ENCODE measurements at places on chromosomes 4 and X.
A peak's percentile ranks its signal among the peaks of the same experiment; 100 is the strongest.

GRCh38 chr4:40933272-40934053 is 183.7 kb downstream of the NSUN7 start:
- no peak for DNase-seq

DNA sequence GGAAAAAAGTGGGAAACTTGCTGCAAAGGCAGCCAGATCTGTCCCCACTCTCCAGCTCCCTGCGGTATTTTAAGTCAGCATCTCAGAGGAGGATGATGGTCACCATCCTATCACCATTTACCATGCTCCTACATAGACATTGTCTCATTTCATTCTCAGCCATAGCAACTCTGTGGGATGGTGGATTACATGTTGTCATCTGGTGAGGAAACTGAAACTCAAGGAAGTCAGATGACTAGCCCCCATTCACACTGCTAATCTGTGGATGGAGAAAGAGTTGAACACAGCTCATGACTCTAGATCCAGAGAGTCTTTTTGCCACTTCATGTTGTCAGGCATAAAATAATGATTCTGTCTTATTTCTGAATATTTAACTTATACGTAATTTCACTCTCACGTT is 323.5 kb downstream of the PTTG2 start:
- DNase-seq, result no peak

GRCh38 chr4:151541389-151542071 is 132.6 kb downstream of the FHIP1A start:
- no peak for DNase-seq

DNA sequence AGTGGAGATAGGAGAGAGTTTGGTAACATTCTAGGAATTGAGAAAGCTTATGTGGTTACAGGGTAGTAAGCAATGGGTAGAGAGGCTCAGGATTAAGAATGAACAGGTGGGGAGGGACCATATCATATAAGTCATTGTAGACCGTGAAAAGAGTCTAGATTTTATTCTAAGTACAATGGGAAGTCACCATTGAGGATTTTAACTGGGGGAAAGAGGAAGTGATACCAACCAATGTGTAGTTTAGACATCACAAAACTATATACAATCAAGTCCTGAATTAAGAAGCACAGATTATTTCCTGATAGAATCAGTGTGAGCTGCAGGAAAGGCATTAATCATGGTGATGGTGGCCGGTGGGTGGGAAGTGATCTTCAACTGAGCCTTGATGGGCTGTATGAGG is 178.3 kb upstream of the ZIC3 start:
- DNase-seq, result no peak

GRCh38 chr4:74205046-74205445 is 47.1 kb downstream of the MTHFD2L start:
- no peak for DNase-seq

DNA sequence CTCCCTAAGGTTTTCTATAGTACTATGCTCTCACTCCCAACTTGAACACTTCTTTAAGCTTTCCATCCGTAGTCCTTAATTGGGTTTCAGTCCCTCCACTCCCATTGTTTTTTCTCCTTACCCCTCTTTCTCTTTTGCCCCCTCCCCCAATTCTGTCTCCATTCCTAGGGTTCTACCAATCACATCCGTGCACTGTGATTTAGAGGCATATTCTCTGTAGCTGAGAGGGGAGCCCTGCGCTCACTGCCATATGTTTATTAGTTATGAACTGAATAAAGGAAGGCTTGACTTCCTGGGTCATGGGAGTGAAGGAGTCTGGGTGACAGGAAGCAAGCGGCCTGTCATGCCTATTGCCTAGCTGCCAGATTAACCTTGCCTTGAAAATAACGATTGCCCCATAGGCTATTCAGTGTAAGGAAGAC is 471 bp downstream of the MCTS1 start:
- DNase-seq, result peak; percentile 66

- no peak for DNase-seq
These were observed 24.2 kb downstream of the GPC4 start for GRCh38 chrX:133391111-133391510.
